NCI-H1436 treated with DMSO at 0.1 percent for 48 hours (cell line): ENCODE measurements at places on chromosomes 2 and 18.

DNA sequence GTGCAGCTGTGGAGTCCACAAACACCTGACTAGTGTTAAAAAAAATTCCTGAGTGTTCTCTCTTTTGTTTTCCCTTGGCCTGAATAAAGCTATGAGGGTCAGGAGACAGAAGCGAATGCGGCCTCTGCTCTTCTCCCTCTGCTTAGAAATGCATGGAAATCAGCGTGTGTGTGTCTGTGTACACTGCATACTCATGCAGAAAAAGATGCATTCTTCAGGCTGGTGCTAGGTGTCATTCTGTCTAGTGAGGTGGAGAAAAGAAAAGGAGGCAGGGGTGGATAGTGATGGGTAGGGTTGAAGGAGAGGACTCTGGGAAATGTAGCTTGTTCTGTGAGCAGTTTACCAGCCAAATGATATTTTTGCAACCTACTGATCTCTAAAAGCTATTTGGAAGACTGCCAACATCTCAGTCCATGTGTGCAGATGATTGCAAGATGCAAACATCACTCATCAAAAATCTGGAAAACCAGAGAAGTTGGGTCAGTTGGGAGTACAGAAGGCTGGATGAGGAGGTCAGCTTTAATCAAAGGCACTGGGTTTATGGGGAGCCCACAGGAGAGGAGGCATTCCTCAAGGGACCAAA is 177.7 kb downstream of the INSIG2 start:
- DNase-seq = no peak

DNA sequence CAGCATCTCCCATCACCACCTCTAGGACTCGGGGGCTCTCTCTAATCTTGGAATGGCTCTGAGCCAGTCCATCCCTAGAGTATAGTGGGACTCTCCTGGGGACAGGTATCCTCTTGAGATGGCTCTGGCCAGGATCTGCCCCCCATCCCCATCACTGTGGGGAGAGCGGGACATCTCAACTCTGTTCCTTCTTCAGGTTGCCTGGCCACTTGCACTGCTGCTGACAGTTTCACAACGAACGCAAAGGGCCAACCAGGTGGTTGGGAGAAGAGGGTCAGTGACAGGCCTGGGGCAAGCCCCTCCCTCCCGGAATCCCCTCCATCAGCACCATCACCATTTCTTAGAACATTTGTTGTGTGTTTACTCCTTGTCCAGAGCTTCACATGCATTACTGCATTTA is 62.6 kb downstream of the CIB4 start:
- no peak for DNase-seq

- no peak for DNase-seq
Measured at GRCh38 chr2:58042486-58042970, 4.1 kb upstream of the VRK2 start.

DNA sequence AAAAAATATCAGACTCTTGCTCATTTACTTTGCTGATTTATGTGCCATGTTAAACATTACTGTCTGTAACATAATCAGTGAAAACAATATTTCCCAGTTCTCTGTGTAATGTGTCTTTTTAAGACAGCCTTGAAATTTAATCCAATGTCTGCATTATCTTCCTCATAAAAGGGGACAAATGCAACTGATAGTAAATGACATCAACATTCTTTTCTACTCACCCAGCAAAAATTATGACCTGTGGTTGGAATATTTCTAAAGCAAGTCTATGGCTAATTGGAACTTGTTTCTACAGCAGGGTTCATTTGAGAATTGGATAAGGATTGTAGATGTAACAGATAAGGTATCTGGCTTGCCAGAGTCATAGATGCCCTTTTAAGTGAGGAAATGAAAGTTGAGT is 34.8 kb downstream of the C1D start:
- DNase-seq = no peak

GRCh38 chr2:207142461-207142860 is 23.3 kb downstream of the KLF7 start:
- no peak for DNase-seq

- DNase-seq = peak; percentile 97
Measured at GRCh38 chr2:5409898-5410381, 282.2 kb upstream of the SOX11 start.

DNA sequence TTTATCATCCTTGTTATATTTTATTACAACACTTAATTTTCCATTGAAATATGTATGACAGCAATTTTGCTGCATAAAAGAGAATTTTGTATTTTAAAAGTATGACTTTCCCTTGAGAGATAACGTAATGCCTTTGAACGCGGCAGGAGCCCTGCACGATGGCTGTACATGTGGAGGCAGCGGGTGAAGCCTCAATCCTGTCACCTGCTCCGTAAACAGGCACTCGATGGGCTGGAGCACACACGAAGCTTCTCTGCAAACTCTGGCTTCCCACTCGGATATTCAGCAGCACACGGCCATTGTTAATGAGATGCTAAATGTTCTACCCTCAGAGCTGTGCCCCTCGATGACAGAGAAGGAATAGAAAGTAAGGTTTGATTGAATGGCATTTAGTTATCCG is 184.4 kb downstream of the RTP5 start:
- DNase-seq = no peak

- no peak for DNase-seq
Measured at GRCh38 chr2:135271006-135271405, 218.9 kb downstream of the RAB3GAP1 start.

DNA sequence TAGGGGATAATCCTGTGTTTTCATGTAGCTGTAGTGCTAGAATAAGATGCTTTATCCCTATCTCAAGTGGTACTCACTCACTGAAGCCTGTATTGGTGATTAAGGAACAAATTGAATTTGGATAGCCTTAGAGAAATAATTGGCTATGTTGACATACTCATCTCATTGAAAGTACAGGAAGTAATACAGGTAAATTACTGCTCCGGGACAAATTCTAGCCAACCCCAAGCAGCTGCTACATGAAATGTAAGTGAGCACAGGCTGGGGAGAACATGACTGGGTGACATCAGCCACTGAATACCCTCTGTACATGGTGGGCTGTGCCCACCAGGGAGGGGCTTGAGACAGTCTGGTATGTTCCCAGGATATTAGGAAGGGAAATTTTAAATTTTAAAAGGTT is 188.4 kb upstream of the RASGRP3 start:
- peak; percentile 1 for DNase-seq

GRCh38 chr2:22890132-22890531 is 494.8 kb upstream of the KLHL29 start:
- no peak for DNase-seq

GRCh38 chr2:105636109-105636740 is 108.5 kb upstream of the NCK2 start:
- no peak for DNase-seq

DNA sequence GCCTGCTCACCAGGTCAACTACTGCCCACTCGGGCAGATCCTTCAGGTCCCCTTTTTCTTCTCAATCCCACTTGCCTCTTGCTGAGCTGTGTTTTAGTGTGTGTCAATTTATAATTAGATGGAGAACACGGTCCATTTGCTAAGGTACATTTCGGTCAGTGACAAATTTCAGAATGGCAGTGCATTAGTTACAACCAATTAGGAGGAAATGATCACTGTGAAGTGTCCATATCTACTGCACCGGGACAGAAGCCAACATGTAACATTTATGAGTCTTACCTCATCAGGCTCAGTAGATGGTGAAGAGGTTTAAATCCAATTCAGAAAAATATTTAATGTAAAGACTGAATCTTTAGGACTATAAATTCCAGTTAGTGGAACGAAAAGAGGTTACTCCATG is 47.7 kb downstream of the CMPK2 start:
- DNase-seq = no peak
